Stimulated activated CD8-positive, alpha-beta memory T cell treated with anti-CD3 and anti-CD28 coated beads, Interleukin-2, amount 100 ng/mL, for 1 hour (primary cell): ENCODE measurements at places on chromosomes 7 and 10.

DNA sequence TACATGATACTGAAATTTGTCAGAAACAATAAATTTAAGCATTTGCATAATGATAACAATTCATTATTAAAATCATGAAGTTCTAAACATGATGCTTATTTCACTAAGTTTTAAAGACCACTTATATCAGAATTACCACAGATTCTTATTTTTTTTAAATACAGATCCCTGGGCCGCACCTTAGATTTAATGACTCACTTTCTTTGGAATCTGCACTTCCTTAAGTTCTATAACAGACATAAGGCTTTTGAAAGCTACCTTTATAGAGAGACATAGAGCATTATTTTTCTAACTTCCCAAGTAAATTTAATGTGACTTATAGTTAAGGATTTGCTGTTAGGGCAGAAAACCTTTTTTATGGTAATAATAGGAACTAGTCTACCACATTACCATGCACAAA is 214.9 kb downstream of the IPMK start:
- DNase-seq: no peak

DNA sequence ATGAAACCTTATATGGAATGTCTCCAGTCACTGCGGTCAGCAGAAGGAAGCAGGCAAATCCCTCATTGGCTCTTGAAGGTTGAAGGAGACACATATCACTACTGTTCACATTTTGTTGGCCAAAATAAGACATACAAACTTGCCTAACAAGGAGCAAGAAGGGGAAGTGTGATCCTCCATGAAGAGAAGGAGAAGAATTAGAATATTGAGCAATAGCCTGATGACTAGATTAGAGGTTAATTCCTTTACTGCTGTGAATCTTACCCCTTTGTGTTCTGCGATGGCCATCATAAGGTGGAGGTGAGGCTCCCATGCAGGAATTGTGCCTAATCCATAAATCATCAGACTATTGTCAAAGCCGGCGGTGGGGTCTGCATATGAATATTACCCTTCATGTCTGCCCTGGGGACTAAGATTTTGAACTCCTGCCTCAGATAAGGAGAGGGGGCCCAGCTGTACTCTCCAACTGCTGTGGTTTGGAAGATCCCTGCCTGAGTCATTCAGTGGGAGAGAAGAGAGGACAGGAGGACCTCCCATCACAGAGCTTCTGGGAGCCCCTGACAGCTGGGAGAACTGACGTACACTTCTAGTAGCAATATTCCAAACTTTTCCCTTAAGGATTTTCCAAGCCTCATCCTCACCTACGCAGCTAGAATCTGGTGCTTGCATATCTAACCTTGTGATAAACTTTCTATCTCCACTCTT is 398.5 kb downstream of the REEP3 start:
- DNase-seq: no peak

DNA sequence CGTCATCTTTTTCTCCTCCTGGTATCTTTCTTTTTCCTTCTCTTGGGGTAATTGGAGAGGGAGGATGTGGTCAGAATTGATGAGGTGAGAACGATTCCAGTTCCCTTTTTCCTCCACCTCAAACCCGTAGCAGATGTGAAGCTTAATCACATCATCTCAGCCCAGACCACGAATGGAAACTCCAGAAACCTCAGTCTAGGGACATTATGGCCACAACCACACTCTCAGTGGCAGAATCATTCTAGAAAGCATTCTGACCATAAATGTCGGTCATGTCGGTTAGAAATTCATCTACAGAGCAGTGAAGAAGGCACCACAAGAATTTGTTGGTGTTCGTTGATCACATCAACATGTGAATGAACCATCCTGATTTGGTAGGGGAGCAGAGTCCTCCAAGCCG is 78.7 kb downstream of the GATA3 start:
- no peak for DNase-seq

GRCh38 chr10:110802090-110802489 is 69.6 kb upstream of the PDCD4 start:
- DNase-seq: no peak

DNA sequence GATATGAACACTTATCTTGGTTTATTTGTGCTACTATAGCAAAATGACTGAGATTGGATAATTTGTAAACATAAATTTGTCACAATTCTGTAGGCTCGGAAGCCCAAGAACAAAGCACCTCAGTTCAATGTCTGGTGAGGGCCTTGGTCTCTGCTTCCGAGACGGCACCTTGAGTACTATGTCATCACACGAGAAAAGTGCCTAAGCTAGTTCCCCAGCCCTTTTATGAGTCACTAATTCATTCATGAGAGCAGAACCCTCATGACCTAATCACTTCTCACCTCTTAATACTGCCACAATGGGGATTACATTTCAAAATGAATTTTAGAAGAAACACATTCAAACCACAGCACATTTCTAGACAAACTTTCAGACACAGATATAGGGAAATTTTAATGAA is 52.0 kb upstream of the PRSS1 start:
- no peak for DNase-seq

DNA sequence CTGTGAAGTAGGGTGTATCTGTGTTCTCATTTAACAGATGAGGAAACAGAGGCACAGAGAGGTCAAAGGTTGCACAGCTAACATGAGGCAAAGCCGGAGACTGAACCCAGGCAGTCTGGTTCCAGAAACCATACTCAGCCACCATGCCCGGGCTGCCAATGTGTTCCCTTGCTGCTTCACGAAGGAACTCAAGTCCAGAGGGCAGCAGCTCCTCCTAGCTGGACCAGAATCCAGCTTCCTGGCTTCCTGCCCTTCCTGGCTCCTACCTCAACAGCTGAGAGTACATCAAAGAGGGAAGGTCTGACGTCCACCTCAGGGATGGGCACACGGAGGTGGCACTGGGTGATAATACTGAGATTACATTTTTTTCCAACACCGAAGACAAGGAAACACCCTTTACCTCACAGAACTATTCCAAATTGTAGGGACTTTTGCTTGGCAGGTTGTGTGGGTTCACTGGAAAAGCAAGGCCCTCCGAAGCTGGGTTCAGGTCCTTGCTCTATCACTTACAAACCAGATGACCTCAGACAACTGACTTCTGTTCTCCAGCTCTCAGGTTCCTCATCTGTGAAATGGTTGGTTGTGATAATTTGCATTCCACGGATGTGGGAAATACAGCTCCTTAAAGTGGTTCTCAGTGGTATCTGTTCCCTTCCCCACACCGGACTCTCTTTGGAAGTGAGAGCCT is 154.1 kb upstream of the ZMIZ1 start:
- DNase-seq: no peak

- DNase-seq: no peak
Observed at GRCh38 chr10:96896884-96897589, 64.9 kb downstream of the LCOR start.

DNA sequence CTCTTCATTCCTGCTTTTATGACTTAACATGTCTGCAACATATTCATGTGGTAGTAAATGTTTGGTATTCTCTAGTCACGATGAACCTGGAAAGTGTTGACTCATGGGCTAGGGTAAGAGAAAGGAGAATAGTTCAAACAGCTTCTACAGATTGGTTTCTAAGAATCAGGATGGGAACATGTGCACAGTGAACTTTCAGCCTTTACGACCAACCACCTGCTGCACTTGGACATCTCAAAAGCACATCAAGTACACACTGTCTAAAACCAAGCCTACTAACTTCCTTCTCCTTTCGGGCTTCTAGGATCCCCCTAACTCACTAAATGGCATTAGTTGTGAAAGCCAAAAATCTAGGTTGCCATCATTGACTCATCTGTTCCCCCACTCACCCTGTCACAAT is 85.5 kb downstream of the CUL2 start:
- no peak for DNase-seq

- DNase-seq: no peak
Observed at GRCh38 chr7:113945018-113945938, 26.5 kb upstream of the PPP1R3A start.

- no peak for DNase-seq
Observed at GRCh38 chr7:136386876-136387275, 409.7 kb upstream of the MTPN start.

DNA sequence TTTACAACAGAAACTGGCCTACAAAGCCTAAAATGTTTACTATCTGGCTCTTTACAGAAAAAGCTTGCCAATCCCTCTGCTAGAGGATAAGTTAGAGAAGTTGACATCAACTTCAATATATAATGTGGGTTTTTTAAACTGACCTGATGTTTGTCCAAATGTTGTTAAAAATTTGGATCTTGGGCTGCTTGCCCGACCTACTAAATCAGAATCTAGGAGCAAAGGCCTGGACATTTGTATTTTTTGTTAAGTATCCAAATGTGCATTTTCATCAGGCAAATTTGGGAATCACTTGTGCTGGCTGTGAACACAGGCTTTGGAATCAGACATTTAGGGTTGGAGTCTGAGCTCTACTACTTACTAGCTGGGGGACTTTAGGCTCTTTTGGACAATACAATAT is 252.7 kb upstream of the CSTF2T start:
- DNase-seq: no peak

DNA sequence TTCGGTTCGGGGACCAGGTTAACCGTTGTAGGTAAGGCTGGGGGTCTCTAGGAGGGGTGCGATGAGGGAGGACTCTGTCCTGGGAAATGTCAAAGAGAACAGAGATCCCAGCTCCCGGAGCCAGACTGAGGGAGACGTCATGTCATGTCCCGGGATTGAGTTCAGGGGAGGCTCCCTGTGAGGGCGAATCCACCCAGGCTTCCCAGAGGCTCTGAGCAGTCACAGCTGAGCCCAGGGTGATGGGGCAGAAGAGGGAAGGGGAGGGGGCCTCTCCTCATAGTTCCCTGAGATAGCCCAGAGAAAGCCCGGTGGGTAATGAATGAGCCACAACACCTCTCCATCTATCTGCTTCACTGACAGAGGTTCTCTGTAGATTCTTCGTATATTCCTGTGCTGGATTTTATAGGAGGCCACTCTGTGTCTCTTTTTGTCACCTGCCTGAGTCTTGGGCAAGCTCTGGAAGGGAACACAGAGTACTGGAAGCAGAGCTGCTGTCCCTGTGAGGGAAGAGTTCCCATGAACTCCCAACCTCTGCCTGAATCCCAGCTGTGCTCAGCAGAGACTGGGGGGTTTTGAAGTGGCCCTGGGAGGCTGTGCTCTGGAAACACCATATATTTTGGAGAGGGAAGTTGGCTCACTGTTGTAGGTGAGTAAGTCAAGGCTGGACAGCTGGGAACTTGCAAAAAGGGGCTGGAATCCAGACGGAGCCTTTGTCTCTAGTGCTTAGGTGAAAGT is 16.4 kb downstream of the PRSS2 start:
- no peak for DNase-seq

- DNase-seq: no peak
Observed at GRCh38 chr7:131327049-131327625, 539 bp upstream of the MKLN1 start.

- no peak for DNase-seq
Observed at GRCh38 chr10:69715156-69715898, 85.3 kb downstream of the FAM241B start.

DNA sequence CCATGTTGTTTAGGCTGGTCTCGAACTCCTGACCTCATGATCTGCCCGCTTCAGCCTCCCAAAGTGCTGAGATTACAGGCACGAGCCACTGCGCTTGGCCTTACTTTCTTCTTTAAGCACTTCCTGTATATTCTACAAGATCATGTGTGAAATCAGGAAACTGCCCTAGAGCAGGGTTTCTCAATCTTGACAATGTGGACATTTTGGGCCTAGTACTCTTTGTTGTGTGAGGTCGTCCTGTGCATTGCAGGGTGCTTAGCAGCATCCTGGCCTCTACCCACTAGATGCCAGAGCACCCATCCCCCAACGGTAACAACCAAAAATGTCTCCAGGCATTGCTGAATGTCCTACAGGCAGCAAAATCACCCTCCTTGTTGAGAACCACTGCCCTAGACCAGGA is 24.7 kb downstream of the RRP12 start:
- no peak for DNase-seq

DNA sequence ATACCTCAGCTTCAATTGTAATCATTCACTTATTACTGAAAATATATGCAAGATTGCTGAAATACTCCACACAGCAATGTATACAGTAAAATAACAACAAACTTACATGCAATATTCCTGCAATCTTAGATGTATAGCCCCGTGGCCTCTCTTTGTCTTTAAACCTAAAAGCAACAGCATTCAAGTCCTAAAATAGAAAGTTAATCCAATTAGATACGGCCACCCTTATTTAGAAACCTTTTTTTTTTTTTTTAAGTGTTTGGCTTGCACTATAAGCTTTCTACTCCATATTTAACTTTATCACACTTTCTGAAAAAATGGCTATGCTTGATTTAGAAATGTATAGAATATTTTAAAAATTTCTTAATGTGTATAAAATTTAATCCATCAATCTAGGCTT is 67.6 kb downstream of the IDE start:
- no peak for DNase-seq

GRCh38 chr10:119468542-119469324 is 73.8 kb downstream of the RGS10 start:
- DNase-seq: no peak

DNA sequence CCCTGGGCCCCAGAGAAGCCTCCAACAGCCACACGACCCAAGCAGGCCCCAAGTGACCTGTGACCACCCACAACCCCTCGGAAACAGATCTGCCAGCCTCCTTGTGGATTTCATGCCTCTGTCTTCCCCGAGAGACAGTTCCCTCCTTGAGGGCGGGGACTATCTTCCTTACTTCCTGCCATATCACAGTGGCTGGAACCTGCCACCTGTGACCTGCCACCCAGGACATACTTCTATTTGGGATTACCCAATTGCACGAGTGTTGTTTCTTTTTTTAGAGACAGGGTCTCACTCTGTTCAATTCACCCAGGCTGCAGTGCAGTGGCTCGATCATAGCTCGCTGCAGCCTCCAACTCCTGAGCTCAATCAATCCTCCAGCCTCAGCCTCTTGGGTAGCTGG is 25.9 kb downstream of the TNRC18 start:
- DNase-seq: no peak

DNA sequence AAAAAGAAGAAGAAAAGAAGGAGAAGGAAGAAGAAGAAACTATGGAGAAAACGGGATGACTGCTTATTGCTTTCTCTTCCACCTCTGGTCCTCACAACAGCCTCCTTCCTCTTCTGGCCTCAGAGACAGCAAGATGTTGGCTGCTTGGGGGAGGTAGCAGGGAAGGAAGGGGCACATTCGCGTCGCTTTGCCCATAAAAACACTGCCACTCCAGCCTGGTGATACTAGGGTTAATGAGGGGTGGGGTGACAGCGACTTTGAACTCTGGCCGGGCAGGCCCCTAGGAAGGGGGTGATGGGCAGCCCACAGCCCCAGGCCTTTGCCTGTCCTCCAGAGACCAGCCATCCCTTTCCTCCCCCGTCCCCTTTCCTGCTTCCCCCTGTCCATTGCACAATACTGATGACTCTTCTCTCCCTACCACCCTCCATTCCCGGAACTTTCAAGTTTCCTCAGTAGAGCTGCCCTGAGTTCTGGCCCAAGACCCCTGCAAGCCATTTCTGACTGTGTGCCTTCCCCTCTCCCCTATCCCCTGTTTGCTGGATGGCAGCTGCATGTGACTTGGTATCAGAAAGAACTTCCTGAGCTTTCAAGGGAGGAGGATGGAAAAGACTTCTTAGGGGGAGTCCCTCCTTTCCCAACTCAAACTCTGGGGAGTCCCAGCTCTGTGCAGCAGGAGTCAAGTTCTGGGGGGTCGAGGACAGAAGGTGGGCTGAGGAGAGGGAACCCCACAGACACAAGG is 2.2 kb upstream of the CUEDC2 start:
- no peak for DNase-seq
